CD4-positive, CD25-positive, alpha-beta regulatory T cell (primary cell): ENCODE measurements at places on chromosomes 4 and X.

DNA sequence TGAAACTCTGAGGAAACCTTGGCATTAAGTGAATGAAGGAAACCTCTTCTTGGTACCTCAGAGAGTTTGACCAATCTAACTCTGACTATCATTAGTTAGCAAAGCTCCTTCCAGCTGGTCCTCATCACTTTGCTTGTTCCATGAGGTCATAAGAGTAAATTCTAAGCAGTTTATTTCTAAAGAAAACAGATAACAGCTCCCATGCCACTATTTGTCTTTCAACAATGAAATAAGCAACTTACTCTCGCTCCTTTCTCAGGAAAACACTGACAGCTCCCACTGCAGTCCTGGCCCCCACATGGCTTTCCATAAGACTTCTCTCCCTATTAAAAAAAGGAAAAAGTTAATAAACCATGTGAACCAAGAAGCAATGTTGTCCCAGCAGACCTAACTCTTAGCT is 127.7 kb downstream of the COL4A6 start:
- no peak for DNase-seq

- DNase-seq: no peak
These were observed 190.2 kb upstream of the POF1B start for GRCh38 chrX:85569686-85570085.

- DNase-seq: no peak
These were observed 566.5 kb downstream of the ANKRD50 start for GRCh38 chr4:124146068-124146467.

GRCh38 chrX:1094566-1095333 is 117.7 kb downstream of the CRLF2 start:
- DNase-seq: no peak

DNA sequence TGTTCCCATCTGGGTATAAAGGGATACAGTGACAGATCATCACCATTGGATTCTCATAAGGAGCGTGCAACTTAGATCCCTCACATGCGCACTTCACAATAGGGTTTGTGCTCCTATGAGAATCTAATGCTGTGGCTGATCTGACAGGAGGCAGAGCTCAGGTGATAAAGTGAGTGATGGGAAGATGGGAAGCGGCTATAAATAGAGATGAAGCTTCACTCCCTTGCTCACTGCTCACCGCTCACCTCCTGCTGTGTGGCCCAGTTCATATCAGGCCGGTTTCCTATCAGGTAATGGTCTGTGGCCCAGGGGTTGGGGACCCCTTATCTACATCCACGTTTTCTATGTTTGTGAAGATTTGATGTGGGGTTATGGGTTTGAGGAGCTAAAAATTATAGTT is 43.7 kb downstream of the FAT4 start:
- no peak for DNase-seq

GRCh38 chr4:87834401-87834800 is 1.6 kb downstream of the MEPE start:
- DNase-seq: no peak

DNA sequence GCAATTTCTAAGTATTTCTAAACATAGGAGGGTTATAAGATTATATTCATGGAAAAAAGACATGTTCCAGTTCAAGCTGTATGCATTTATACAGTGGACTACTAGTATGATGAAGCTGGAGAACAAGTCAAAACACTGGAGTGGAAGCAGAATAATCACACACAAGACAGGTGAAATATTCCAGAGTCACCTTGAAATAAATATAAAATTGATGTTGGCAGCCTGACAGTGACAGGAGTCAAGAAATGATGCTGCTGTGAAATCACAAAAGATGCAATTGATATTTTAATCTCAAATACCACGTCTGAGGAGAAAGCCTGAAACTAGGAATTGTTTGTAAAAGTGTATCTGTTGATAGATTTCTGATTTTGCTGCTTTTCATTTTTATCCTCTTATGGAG is 667.3 kb downstream of the IL1RAPL1 start:
- DNase-seq: no peak

DNA sequence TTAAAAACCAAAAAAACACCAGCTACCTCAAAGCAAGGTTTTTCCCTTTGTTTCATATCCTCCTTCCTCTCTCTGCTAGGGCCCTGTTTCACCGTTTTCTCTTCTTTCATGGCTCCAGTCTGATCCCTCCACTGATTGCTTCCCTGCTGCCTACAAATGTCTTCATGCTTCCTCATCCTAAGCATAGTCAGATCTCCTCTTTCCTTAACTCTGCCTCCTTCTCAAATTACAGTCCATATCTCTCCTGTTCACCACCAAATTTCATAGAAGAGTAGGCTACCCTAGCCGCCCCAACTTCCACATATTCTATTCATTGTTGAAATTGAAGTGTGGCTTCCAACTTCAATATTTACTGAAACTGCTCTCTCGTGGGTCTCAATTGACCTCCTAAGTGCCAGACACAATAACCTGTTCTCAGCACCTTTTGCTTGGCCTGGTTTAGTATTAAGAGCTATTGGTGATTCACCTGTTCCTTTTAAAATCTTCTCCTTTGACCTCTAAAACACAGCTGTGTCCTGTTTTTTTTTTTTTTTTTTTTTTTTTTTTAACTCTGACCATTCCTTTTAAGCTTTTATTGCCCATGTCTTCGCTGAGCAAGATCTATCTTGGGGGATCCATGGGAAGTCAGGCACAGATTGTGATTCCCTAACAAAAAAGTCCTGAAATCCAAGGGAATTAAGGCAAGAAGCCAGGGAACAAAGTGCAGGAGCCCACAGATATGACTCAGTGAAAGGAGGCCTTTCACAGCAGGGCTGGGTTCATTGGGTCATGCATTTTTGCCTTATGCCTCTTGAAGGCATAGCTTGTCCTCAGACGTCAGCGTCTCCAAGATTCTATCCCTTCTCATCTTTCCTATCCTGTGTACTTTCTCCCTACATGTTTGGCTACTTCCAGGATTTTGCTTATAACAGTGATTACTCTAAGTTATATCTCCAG is 85.4 kb downstream of the RPS3A start:
- DNase-seq: no peak

DNA sequence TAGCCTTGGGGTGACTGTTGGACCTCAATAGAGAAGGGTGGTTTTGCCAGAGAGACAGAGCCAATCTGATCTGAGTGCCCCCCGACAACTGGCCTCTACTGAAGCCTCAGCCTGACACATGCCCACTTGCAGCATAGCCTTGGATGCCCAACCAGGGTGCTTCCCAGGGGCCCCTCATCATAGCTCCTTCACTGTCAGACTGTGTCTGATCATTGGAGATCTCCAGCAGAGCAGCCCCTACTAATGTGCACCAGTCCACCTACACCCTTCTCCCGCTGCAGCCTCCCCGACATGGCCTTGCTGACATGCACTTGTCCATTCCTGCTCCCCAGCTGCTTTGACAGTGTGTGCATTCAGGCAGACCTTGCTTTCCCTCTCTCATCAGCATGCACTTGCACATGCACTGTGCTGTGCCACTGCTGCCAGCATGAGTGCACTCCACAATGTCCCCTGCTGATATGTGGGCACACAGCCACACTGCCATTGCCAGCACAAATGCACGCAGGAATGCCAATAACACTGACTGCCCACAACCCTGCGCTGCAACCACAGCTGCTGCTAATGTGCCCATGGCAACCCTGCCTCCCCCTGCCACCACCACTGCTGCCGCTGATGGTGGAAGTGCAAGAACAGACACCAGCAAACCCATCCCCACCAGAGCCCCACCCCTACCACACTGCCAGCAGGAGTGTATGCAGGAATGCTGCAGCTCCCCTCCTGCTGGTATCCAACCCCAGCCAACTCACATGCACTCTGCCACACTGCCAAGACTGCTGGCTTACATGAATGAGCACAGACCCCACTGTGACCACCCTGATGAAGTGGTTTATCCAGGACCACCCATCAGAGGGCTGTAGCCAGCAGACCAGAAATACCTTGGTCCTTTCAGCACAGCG is 68.1 kb upstream of the ZMAT1 start:
- no peak for DNase-seq

GRCh38 chr4:75142850-75143249 is 209.9 kb downstream of the PARM1 start:
- DNase-seq: no peak

- no peak for DNase-seq
These were observed 976.8 kb upstream of the ADGRL3 start for GRCh38 chr4:60223208-60223923.

- no peak for DNase-seq
These were observed 26.5 kb downstream of the ZNF81 start for GRCh38 chrX:47863187-47863586.

- DNase-seq: no peak
These were observed 137.8 kb downstream of the TBC1D19 start for GRCh38 chr4:26721685-26722084.

GRCh38 chrX:16484338-16484737 is 165.6 kb upstream of the S100G start:
- DNase-seq: no peak

- DNase-seq: no peak
These were observed 114.3 kb downstream of the VSIG4 start for GRCh38 chrX:65925592-65925991.

GRCh38 chr4:34194585-34194984 is 2049.7 kb downstream of the ARAP2 start:
- DNase-seq: no peak

GRCh38 chr4:150906987-150907633 is 108.0 kb downstream of the LRBA start:
- DNase-seq: no peak

- no peak for DNase-seq
These were observed 44.9 kb upstream of the SMAD1 start for GRCh38 chr4:145436796-145437195.

GRCh38 chrX:136453771-136454170 is 34.0 kb upstream of the BRS3 start:
- DNase-seq: no peak

DNA sequence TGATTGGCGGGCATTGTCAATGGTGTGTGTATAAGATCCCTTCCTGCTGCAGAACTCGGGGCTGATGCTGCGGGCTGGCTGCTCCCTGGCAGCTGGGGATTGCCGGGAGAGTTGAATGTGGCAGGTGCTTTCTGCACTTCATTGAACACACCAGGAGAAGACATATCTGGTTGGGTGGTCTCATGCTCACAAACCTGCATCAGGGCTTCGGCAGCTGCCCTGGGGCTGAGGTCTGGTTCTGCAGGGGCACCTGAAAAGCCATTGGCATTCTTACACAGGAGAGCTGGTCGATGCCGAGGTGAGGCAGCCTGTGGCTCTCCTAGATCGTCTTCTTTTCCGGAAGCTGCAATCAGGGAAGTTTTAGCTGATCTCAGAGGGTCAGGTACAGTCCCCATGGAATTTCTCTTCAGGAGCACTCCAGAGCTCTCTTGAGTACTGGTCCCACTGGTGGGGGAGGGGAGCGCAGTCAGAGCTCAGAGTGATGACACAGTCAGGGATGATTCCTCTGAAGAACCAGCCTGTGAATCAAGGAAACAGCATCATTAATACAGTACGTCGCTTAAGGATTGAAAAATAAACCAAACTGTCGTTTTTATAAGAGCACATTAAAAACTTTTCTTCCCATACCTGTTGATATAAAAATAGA is 57.8 kb downstream of the GPRIN3 start:
- no peak for DNase-seq

- no peak for DNase-seq
These were observed 6.0 kb upstream of the ASB11 start for GRCh38 chrX:15321447-15321846.

GRCh38 chr4:898123-898522 is 34.0 kb downstream of the GAK start:
- DNase-seq: no peak

GRCh38 chrX:76555816-76556215 is 128.3 kb downstream of the MAGEE1 start:
- no peak for DNase-seq

GRCh38 chr4:84503495-84504437 is 4.7 kb upstream of the NKX6-1 start:
- DNase-seq: no peak

- no peak for DNase-seq
These were observed 144.9 kb downstream of the ANXA5 start for GRCh38 chr4:121551881-121552280.

DNA sequence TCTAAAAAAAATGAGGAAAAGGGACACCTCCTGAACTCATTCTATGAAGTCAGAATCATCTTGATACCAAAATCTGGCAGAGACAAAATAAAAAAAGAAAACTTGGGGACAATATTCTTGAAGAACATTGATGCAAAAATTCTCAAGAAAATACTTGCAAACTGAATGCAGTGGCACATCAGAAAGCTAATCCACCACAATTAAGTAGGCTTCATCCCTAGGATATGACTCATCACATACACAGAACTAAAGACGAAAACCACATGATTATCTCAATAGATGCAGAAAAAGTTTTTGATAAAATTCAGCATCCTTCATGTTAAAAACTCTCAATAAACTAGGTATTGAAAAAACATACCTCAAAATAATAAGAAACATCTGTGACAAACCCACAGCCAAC is 98.3 kb downstream of the FAM47B start:
- no peak for DNase-seq

GRCh38 chr4:14888790-14889572 is 113.3 kb upstream of the CPEB2 start:
- DNase-seq: no peak

DNA sequence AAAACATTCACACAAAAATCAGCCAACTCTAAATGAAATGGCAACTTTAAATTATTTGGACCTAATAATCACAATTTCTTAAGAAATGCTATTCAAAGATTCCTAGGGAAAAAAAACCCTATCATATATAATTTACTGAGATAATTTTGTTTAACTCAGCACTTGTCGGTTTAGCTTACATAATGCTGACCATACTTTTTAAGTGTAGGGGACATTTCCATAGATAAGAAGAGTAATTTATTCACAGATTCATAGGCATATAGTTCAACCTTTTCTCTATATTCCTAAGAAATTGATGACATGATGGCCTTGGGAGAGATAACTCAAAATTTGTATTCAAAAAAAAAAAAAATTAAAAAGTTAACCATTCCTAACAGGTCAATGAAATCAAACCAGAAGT is 260.8 kb upstream of the PGRMC2 start:
- DNase-seq: no peak

GRCh38 chr4:186820391-186820891 is 96.8 kb upstream of the FAT1 start:
- no peak for DNase-seq

- DNase-seq: no peak
These were observed 9.7 kb upstream of the TREX2 start for GRCh38 chrX:153455571-153455970.

- no peak for DNase-seq
These were observed 112.6 kb upstream of the MAPK10 start for GRCh38 chr4:86472377-86473019.

DNA sequence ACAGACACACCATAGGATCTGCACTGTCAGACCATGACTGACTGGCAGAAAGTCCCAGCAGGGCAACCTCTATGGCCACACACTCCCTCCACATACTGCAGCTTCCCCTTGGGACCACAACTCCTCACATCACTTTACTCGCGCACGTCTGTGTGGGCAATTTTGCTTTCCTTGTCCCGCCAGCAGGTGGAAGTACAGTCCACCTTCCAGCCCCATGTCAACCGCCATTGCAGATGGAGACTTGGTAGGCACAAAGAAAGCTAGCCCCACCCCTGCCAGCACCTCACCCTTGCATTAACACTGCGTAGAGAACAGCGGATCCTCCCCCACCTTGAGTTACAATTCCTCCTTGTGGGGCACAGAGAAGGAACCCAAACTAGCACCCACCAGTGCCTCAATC is 74.4 kb upstream of the NAP1L2 start:
- no peak for DNase-seq
